Hypothalamus (tissue), 51 donors: ENCODE measurements at places on chromosomes 5 and 9.

- DNase-seq: no peak
Observed at GRCh38 chr5:148005788-148006520, 57.8 kb upstream of the SPINK5 start.

DNA sequence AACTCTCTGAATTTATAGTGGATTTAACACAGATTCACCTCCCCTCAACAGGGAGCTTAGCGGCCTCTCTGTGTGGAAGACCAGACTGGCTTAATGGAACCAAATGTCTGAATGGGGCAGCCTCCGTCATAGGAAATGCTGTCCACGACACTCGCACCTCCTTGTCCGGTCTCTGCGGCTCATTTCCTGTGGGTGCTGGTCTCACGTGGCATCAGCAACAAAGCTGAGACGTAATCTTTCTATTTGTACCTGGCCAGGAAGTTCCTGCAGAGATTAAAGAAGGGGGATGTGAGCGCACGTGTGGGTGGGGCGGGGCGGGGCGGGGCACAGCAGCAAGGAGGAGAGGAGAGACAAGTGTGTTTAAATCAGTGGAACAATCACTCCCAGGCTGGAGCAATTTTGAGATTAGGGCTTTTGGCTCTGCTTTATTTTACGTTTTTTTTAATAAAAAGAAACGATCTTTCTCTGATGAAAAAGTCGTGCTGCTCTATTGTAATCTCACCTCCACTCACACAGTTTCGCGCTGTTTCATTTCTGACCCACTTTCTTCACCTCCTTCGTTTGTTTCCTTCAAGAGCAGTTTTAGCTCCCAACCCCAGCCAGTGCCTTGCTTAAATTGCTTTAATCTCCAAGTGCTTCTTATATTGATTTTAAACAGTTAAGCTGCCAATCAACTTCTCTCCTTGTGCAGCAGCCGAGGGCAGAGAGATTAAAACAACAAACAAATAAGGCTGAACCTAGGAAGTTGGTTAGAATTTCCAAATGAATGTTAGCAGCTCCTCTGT, 132.2 kb upstream of the ASTN2 start:
- DNase-seq: no peak

- DNase-seq: no peak
Observed at GRCh38 chr9:91034976-91035824, 233.6 kb downstream of the SYK start.

DNA sequence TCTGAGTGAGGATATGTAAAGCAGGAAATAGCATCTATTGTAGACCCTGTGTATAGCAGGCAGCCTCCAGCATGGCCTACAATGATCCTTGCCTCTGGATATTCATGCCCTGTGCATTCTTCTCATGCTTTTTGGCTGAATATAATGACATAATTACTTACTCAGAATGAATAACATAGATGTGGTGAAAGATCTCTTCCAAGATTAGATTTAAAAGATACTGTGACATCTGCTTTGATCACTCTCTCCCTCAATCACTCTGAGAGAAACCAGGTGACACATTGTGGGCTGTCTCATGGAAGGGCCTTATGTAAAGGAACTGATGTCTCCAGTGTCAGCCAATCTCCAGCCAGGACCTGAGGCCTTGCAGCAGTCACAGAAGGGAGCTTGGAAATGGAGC, 376.7 kb downstream of the DNAH5 start:
- no peak for DNase-seq

- DNase-seq: no peak
Observed at GRCh38 chr5:107616213-107616612, 54.5 kb downstream of the EFNA5 start.

DNA sequence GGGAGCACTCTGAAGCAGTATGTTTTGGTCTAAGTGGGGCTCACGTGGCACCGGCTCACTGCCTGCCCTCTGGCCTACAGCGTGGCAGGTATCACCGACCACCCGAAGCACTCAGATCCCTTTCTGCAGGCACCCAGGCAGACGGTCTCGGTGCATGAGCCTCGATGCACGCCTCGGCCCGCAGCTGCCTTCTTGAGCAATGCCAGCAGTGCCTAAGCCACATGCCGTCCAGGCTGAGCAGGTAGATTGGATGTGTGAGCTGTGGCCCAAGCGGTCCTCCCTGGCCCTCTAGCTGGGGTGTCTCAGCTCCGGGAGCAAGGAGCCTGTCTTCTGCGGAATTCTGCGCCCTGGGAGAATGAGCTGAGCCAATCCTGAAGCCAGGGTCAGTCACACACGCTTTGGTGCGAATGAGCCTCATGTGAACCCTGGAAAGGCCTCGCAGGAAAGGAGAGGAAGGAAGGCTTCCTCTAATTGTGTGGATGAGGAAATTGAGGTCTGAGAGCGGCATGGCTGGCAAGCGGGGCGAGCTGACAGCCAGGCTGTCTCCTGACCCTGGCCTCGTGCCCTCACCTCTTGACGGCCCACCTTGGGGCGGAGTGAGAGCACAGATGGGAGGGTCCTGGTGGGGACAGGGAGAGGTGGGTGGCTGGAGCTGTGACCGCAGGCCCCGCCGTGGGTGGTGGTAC, 14.4 kb downstream of the RXRA start:
- DNase-seq: no peak

GRCh38 chr5:125006011-125006685, 259.7 kb upstream of the ZNF608 start:
- DNase-seq: no peak

DNA sequence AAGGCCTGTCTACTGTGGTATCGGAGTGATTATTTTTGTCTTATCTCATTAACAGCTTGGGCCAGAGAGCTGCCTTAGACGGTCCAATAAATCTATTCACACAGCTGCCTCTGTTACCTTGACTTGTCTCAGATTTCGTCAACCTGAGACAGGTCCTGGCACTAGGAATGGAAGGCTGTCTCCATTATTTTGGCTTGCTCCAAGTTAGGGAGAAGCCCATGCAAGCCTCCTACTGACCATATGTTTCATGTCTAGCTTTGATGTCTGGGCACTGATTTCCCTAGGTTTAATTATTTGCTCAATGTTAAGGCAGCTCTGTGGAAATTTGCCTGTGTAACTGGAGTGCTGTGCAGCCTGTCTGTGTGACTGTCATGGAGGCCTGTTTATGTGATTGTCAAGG, 12.4 kb upstream of the RALGPS1 start:
- DNase-seq: no peak

DNA sequence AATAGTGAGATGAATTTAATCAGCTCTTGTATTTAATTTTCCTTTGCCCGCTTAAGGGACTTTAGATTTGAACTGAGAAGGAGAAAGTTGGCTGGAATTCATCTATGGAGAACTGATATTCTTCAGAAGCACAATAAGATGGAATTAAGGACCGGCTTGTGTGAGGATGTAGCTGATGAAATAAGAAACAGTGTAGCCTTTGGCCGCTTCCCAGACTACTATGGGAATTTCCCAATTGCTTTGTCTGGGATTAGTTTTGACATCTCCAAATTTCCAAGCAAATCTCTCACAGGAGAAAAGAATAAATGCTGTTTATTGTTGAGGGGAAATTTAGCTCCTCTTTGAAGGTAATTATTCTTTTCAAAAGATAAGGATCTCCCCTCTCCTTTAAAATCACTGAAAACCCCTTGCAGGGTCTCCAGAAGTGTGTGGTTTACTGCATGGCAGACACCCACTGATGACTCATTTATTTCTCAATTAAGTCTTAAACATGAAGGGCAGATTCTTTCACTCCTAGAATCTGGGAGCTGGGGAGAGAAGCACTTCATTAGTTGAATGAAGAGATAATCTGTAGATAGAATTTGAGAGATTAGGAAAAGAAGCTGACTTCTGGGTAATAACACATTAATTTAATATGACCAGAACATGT, 606.5 kb upstream of the ADAMTS16 start:
- no peak for DNase-seq

DNA sequence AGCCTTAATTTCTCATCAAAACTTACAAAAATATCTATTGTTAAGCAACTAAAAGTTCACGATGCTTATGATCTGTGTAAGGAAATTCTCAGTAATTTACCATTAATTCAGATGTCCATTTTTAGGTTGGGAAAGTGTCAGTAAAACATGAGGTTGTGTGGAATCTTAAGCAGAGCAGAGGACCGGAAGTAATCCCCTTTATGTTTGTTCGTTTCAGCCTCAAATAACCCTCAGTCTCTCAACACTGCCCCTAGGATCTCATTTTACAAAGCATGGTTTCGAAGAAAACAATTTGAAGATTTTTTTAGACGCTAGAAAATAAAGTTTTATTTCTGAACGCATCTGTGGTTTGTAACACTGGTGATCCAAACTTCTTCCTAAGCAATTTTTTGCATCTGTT, 504.2 kb downstream of the MAT2B start:
- no peak for DNase-seq

GRCh38 chr5:160260006-160260775, 30.9 kb downstream of the FABP6 start:
- DNase-seq: no peak

DNA sequence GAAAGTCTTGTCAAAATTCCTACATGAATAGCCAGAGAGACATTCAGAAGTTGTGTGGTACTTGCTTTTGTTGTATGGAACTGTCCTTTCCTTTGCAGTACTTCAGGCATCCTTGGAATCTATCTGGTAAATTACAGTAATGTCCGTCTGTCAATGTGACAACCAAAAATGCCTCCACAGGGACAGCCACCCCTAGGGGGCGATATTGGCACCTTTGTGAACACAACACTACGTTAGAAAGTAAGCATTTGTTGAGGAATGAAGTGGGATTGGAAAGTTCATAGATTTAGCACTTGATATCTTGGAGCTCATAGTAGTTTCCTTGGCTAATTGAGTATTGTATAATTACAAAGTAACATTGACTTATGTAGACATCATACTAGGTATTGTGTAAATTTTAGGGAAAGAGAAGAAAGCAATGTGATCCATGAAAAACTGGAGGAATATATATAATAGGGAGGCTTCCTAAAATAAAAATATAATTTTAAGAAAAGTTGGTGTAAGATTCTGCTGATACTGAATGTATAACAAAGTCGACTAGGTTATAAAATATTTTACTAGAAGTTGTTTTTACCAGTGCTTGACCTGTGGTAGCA, 32.7 kb downstream of the TMEFF1 start:
- no peak for DNase-seq

- DNase-seq: no peak
Observed at GRCh38 chr5:153792305-153792704, 246.4 kb downstream of the FAM114A2 start.

DNA sequence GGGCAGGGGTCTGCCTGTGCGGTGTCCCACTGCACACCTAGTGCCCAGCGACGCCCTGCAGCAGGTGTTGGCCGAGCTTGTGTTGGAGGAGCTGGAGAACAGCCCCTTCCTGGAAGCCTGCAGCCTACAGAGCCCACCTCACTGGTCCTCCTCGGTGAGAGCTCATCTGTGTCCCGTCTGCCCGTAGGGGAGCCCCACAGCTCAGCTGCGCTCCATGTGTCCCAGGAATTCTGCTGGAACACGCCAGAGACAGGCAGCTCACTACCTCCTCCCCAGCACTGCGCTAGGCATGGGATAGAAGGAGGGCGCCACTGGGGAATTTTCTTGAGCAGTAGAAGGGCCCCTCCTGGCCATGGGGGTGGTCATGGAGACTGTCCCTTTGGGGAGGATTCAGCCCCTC, 44.0 kb downstream of the DUSP1 start:
- DNase-seq: no peak

GRCh38 chr5:80798166-80798565, 143.4 kb upstream of the DHFR start:
- no peak for DNase-seq

- no peak for DNase-seq
Observed at GRCh38 chr9:88990729-88991065, 571 bp upstream of the S1PR3 start.

DNA sequence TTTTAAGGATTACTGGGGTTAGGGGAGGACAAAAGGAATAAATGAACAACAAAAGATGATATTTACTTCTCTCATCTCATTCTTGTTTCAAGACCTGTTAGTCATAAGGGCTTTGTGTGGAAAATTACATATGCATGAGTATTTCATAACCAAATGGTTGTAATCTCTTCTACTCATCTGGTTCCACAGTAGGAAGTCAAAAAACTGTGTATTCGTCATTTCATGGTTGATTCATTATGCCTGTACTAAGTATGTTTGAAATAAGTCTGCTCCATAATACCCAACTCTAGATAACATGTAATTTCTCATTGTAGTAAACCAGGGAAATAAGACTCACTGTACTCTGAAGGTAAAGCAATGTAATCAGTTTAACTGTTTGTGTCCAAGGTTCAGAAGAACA, 212.9 kb downstream of the ARRDC3 start:
- no peak for DNase-seq

DNA sequence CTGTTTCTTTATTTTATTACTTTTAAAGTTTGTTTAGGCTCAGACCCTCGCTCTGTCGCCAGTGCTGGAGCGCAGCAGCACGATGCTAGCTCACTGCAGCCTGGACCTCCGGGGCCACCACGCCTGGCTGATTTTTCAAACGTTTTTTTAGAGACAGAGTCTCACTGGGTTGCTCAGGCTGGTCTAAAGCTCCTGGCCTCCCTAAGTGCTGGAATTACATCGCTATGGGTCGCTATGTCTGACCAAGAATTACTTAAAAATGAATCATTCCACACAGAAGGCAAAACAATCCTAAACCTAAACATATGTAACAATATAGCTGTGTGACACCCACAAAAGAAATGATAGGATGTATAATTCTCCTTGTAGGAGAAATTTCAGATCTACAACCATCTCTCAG, 86.9 kb upstream of the SIMC1 start:
- DNase-seq: no peak

DNA sequence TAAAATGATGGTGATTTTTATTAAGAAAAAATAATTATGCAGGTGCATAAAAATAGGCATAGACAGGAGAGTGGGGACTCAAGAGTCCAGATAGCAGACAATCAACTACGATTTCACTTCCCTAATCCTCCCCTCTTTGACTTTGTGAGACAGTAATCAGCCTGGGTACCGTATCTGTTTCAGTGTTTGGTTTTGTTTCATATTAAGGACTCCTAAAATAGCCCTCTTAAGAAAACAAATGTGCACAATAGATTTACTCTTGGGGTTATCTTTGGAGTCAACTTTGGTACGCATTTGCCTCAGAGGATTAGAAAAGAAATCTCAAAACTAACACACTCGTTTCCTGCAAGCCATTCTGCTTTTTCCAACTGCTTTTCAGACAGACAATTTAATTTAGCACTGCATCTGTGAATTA, 96.3 kb downstream of the ZNF608 start:
- no peak for DNase-seq

DNA sequence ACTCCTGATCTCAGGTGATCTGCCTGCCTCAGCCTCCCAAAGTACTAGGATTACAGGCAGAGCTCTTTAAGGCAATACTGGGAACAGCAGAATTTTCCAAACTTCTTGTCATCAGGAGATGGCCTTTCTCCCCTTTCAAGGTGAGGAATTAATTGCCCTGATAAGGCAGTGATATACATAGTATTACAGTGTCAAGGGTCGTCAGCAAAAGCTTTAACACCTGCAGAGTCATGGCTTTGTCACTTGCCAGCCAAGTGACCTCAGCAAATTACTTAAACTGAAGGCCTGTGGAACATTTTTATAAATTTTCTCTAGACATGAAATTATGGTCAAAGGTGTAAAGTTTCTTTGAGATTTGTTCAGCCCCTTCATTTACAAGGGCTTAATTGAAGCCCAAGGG, 59.5 kb downstream of the FBXO38 start:
- DNase-seq: no peak
